Activated CD8-positive, alpha-beta memory T cell treated with anti-CD3 and anti-CD28 coated beads for 1 hour (primary cell): ENCODE measurements at places on chromosomes 4 and X.

DNA sequence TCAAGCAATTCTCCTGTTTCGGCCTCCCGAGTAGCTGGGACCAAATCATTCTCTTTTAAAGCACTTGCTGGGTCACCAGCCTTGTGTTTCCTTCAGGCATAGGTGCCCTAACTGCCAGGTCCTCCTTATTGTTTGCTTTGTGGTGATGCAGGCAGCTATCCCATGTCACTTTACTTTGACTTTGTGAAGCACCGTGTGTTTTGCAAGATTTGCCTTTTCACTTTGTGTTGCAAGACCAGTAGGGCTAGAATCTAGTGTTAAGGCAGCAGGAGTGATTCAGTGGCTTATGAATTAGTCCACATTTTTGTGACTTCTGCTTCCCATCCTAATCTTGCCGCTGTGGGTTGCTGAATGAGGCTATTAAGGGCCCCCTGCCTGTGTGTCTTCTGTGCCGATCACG is 20.2 kb downstream of the SYAP1 start:
- DNase-seq, result no peak

DNA sequence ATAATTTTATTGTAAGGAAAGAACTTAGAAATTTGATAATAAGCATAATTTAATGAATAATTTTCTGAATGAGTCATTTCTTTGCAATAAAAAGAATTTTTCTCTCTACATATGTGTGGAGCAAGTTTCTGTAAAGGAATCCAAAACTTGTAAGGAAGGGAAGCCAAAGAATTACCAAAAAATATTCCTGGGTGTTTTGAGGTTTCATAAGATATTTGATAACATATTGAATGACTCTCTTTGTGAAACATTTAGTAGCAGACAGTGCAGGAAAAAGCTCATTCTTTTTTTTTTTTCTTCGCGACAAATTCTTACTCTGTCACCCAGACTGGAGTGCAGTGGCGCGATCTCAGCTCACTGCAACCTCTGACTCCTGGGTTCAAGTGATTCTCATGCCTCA is 469.0 kb upstream of the MAGEB2 start:
- DNase-seq, result no peak

- DNase-seq, result no peak
Measured at GRCh38 chr4:115945026-115945425, 831.6 kb upstream of the NDST4 start.

DNA sequence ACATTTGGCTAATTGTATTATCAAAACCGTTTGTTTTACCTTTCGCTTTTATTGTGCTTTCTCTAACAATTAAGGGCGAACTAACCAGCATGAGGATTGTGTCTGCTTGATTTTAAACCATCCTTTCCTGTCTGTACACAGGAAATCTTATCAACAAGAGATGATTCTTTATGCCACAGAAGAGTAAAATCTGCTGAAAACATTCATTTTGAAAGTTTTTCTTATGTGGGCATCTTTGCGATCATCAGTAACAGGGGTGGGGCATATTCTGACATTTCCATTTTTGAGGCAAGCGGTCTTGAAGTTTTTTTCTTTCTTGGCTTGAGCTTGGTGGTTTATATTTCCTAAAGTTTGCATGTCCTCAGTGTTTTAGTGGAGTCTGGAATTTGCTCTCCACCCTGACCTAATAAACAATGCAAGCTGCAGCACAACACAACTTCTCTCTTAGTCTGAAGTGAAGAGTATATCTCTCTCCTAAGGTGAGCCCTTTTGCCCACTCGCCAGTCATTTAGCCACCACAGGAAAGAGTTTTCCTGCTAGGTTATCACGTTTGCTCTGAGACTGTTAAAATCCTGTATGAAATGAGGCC is 26.6 kb downstream of the NFKB1 start:
- DNase-seq, result no peak

DNA sequence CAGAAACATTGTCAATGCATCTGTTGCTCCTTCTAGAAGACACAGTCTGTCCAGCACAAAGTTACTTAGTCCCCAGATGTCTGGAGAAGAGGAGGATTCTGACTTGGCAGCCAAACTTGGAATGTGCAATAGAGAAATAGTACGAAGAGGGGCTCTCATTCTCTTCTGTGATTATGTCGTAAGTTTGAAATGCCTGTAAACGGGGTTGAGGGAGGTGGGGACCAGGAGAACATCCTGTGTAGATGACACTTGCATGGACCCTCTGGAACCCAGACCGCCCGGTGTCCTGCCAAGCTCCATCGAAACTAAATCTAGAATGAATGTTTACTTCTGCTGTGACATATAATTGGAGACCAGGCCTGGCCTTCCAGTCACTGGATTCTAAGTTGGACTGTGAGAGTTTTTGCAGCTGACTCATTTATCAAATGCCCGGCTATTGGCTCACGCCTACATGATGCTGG is 45.0 kb upstream of the MSANTD1 start:
- no peak for DNase-seq

- DNase-seq, result no peak
Measured at GRCh38 chr4:69617083-69617694, 22.3 kb downstream of the UGT2A2 start.

GRCh38 chr4:92381616-92382015 is 77.8 kb downstream of the GRID2 start:
- DNase-seq, result no peak

GRCh38 chr4:137425281-137425680 is 107.0 kb downstream of the PCDH18 start:
- DNase-seq, result no peak

DNA sequence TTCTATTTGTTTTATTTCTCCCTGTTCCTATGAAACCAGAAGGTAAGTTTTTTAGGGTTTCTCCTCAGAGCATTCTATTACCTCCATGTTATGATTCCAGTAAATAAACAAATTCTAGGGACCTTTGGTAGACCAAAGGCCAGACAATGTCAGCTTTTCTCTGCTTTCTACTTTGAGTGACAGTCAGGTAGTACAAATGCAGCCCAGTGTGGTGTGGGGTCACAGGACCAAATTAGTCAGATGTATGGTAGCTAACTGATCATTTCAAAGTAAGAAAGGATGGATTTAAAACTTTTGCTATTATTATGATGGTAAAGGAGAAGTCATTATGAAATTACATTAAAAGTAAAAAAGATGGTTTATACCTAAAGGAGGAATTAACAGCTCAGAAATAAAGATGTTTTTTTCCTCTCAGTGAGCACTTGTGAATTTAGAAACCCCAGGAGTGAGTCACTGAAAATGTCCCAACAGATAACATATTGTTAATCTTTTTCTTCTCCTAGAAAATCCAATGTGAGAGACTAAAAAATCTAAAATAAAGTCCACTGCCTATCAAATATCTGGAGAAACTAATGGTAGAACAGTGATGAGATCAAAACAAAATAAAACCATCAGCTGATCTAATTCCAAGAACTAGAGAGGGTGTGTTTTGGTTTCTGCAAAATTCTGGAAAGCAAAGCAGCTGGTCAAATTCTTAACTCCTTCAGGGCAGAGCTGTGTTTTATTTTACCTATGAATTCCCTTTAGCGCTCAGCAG is 16.6 kb upstream of the KLHL2 start:
- DNase-seq, result no peak

DNA sequence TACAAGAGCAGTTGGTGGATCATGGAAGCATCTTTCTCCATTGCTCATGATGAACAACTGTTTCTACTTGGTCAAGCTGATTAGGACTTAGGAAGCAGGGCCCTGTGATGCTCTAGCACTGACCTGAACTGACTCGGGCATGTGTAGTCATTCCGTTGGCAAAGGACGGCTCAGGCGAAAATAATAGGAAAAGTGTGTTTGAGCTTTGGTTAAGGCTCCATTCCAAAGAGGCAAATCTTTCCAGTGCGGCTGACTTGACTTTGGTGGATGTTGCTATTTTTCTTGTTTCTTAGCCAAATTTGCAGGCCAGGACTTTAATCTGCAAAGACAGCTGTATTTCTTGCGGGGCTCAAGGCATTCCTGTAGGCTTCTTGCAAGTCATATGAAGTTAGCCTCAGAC is 39.5 kb downstream of the ZNF518B start:
- DNase-seq, result no peak

- DNase-seq, result no peak
Measured at GRCh38 chr4:165308606-165309005, 18.9 kb upstream of the MSMO1 start.

DNA sequence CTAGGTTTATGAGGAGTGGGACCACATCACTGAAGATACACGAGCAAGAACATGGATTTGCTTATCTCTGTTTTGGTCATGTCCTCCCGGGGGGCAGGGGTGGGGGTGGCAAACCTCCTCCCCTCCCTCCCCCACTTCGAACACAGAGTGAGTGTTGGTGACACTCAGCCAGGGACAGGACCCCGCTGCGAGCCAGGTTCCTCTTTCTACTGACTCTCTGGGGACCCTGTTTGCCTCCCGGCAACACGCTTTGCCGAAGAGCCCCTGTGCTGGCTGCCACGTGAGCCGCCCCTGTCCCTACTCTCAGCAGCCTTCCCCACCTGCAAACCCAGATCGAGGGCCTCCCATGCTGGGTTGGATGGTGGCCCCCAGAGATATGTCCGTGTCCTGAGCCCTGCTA is 34.7 kb downstream of the P2RY8 start:
- DNase-seq, result no peak

GRCh38 chr4:88981993-88982392 is 75.0 kb downstream of the FAM13A start:
- no peak for DNase-seq

- no peak for DNase-seq
Measured at GRCh38 chr4:24675721-24676389, 91.5 kb upstream of the DHX15 start.

DNA sequence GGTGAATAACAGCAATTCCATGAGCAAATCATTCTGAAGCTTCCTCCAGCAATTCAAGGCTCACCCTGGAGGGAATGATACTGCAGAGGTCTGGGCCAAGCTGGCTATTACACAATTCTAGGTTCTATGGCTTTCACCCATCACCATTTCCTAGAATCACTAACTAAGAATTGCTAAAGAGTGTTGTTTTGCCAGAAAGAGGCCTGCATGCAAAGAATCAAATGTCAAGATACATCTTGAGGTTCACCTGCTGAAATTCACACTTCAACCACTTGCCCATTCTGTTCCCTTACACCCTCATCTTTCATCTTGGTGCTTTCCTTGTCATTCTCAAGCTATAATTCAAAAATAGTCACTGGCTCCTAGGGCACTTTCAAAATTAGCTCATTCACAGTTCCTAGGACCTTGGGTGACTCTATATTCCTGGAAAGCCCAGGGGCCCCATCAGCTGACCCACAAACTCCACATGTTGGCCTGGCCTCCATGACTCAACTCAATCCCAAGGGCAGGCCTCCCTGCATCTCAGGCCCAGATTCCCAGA is 7.0 kb downstream of the APBB2 start:
- DNase-seq, result no peak

DNA sequence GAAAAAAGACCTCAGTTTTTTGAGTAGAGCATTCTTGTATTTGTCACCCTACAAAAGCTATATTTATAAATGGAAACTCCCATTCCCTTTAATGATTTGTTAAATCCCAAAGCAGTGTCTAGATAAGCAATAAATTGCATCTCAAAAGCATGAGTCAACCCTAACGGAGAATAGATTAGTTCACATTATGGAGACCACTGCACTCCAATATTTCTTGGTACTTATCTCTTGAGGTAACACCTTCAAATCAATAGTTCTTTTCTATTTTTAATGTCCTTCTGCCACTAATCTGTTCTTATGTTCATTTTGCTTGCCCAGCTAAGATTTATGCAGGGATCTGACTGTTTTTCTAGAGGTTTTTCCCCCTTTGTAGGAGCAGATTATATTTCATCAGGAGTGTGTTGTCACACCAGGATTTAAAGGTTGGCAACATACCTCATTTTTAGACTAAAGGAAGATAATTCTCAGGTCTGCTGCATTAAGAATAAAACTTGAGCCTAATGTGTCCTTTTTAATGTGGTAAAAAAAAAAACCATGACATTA is 91.4 kb upstream of the ADGRG2 start:
- DNase-seq, result no peak

GRCh38 chr4:183876268-183876934 is 28.7 kb upstream of the STOX2 start:
- DNase-seq, result no peak

DNA sequence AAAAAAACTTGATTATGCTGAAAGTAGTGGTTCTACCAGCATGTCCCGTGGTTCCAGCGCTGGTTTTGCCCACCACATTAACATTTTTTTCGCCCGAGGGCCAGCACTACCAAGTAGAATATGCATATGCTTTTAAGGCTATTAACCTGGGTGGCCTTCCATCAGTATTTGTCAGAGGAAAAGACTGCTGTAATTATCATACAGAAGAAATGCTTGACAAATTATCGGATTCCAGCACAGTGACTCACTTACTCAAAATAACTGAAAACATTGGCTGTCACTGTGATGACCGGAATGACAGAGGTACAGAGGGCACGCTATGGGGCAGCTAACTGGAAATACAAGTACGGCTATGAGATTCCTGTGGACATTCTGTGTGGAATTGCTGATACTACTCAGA is 34.6 kb downstream of the PRPS2 start:
- DNase-seq, result no peak

- no peak for DNase-seq
Measured at GRCh38 chr4:168527560-168527959, 30.7 kb downstream of the PALLD start.

DNA sequence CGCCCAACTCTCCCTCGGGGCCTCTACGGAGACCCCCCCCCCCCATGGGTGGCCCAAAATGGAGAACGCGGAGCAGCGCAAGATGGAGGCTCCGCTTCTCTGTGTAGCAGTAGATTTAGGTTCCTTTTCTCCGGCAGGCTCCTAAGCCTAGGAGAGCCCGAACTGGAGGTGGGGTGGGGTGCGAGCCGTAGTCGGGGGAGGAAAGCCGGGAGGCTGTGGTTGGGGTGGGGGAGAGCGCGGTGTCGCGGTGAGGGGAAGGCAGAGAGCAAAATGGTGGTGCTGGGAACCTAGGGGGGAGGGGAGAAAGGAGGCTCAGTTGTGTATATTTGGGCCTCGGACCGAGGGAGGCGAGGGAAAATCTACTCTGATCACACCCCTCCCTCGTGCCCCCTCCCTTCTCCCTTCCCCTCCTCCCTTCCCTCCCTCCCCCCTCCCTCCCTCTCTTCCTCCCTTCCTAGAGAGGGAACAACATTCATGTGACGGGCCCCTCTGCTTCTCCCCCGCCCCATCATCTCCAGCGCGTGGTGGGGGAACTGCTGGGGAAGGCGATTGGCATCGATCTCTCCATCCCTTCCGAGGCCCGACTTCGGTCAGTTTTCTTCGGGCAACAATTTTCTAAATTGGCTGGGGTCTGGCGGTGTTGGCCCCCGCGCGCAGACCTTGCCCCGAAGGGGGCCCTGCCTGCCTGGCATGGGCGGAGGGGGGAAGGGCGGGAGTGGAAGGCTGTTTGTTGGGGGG is at the start of gene STAG2:
Gene STAG2 (plus strand): TSS at position 439 of the 738 bp plus-strand sequence. CDS start 60,922 bp downstream, outside the sequence.
- no peak for DNase-seq

DNA sequence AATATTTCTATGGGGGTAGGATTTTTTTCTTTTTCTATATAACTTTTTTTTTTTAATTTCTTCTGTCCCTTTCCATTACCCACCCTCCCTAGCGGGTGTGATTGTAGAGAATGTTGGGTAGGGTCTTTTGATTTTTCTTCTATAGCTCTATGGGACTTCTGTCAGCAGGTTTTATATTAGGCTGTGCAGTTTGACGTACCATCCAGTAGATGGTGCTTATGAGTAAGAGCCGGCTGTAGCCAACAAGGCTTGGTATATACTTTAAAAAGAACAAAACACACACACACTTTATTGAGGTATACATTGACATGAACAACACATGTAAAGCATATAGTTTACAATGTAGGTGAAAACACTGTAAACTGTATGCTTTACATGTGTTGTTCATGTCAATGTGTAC is 247.9 kb upstream of the POF1B start:
- DNase-seq, result no peak

- no peak for DNase-seq
Measured at GRCh38 chr4:117311215-117311614, 225.8 kb upstream of the TRAM1L1 start.

- no peak for DNase-seq
Measured at GRCh38 chrX:24990535-24990934, 25.2 kb downstream of the ARX start.
